ENCODE measurements at places on chromosomes 5 and 9.

DNA sequence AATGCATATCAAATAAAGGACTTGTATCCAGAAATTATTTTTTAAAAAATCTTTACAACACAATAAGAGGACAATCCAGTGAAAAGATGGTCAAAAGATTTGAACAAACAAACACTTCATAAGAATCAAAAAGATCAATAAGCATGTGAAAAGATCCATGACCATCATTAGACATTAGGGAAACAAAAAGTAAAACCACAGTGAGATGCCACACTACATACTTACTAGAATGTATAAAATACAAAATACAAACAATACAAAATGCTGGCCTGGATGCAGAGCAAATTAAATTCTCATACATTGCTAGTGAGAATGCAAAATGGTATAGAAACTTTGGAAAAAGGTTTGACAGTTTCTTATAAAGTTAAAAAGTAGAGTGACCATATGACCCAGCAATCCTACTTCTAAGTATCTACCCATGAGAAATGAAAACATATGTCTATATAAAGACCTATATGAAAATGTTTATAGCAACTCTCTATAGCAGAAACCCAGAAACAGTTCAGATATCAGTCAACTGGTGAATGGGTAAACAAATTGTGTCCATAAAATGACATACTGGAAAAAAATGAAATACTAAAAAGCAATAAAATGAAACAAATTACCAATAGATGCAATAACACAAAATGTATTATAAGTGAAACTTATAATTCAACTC, 426.1 kb downstream of the RAB3C start:
- DNase-seq, result no peak

GRCh38 chr5:128376577-128376976, 161.5 kb downstream of the FBN2 start:
- DNase-seq, result no peak

DNA sequence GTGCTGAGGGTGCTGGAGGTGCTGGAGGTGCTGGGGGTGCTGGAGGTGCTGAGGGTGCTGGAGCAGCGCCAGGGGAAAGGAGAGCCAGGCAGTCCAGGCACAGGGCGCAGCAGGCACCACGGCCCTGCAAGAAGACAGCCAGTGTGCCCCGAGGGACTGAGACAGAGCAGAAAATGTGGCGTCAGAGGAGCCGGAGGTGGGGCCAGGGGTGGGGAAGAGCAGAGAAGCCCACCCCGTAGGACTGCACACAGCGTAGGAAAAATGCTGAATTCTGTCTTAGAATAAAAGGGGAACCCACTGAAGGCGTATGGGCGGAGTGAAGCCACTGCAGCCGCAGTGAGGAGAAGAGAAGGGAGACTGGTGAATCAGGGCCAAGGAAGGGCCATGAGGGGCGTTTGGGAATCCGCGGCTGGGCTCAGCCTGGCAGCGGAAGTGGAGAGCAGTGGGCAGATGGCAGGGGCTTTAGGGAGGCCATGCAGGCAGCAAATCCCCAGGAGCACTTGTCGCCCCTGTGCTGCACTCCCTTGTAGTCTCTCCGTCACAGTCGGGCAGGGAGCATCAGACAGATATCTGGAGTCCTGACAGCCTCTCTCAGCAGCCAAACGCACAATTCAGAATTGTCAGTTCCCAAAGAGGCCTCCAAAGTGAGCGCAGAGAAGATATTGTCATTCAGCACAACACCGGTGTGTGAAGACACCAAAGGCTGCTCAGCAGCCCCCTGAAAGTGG, 35.9 kb upstream of the LECT2 start:
- DNase-seq, result no peak

DNA sequence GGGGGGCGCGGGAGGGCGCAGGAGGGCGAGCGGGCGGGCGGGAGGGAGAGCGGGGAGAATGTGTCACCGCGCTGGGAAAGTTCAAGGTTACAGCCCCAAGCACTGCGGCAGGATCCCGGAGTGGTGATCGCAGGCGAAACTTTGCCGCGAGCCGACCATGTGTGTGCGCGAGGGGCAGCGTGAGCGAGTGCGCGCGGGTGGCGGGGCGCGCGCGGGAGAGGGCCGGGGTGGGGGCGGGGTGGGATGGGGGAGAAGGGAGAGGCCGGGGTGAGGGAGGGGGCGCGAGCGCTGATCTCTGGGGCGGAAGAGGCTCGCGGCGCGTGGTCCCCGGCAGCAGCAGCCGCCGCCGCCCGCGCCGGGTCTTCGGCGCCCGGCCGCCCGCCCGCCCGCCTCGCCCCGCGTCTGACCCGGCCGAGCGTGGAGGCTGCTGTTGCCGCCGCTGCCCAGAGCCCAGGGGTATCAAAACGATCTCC, at the start of gene NFIB:
NFIB (minus strand) TSS at position 191 of the 473 bp plus-strand sequence. CDS start 630 bp downstream, outside the sequence.
- no peak for DNase-seq

GRCh38 chr9:15211815-15212495, 95.1 kb downstream of the TTC39B start:
- DNase-seq, result no peak

GRCh38 chr9:94946256-94946655, 219.8 kb downstream of the AOPEP start:
- DNase-seq, result no peak

- DNase-seq, result peak; percentile 70
Measured at GRCh38 chr9:8961186-8961851, 1161.7 kb upstream of the DMAC1 start.

GRCh38 chr9:72912476-72913381, 40.1 kb downstream of the ALDH1A1 start:
- DNase-seq, result no peak

GRCh38 chr5:78961743-78962142, 23.4 kb downstream of the ARSB start:
- DNase-seq, result no peak

DNA sequence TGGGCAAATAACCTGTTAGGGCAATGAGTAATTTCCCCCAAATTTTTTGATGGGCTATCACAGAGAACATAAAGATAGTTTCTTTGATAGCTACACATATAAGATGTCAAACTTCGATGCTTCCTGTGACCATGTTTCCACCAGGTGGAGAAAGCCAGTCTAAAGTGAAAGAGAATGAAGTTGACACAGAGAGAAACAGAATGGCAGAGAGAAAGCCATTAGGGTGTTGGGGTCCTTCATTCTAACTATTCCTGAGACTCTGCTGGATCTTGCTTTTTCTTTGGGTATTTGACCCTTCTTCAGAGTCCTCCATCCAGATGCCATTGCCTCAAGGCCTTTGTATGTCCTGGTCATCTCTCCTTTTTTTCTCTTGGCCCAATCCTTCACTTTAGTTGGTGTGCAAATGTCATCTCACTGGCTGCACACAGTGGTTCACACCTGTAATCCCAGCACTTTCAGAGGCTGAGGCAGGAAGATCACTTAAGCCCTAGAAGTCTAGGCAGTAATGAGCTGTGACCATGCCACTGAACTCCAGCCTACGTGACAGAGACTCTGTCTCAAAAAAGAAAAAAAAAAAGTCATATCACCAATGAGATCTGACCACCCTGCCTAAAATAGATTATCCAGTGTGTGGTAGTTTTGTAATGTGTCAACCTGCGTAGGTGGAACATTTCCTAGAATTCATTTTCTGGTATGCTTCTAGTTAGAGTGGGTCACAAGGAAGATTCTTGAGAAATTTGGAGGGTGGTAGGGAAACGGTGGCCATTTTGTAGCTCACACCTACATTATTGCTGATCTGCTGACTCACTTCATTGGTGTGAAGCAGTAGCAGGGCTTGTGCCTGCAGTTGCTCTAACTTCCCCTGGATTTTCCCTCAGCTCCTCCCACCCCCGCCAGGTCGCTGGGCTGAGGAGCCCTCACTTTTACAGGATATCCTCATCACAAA, 20.8 kb upstream of the KIF2A start:
- DNase-seq, result no peak
